ENCODE measurements at places on chromosomes 3 and 15. TPM values are rescaled to one million over a fixed set of nuclear protein-coding genes. Genes with fewer than 3 reads are reported as not detected.

DNA sequence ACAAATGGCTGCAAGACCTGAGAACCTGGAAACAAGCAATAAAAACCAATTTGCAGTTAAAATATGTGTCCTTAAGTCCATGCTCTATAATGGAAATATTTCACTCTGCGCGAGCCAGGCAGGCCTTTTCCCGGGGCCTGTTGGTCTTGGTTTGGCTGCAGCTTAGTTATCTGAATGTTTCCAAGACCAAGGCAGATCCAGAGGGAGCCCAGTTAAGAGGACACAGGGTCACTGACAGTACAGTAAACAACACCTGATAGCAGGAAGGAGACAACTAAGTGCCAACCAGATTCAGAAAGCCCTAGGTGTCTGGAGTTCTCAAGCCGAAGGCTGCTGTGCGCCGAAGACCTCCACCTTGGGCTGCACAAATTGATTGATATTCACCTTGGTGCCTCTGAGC, 32.8 kb downstream of the THSD4 start:
- no peak for DNase-seq

DNA sequence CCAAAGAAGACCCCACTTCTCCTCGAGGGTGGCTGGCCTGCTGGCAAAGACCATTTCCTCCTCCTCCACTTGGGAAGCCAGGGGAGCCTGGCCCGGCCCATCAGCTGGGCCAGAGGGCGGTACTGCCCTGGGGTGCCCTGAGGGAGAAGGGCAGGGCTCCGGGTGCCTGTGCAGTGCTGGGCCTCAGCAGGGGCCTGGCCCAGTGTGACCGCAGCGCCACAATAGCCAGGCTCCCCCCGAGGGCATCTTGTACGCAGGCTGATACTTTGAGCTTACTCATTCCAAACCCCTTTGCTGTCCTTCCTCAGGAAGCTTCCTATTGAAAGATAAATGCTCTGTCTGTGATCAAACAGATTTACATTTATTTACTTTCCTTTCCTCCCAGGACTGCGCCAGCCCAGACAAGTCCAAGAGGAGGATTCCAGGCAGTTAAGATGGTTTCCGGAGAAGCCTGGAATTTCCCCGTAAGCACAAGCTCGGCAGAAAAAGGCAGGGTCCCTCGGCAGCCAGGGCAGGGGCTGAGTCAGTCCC, 240.1 kb downstream of the XXYLT1 start:
- peak; percentile 63 for DNase-seq

- no peak for DNase-seq
Observed at GRCh38 chr3:139636511-139636910, 41.3 kb downstream of the NMNAT3 start.

DNA sequence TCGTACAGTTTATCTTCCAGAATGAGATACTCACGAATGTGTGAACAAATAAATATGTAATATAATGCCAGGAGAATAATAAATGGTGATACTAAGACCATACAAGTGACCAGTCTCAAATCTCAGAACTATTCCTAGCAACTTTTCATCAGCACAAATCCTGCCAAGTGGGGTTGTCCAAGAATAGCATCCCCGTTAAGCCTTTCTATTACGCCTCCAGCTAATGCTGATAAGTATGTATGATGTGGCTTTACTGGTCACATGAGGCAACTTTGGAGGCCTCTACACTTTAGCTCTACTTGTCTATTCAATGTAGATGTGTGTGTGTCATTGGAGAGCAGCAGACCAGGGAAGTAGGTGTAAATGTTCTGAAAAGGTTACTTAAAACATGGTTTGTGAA, 129.5 kb downstream of the KCNMB2 start:
- no peak for DNase-seq

DNA sequence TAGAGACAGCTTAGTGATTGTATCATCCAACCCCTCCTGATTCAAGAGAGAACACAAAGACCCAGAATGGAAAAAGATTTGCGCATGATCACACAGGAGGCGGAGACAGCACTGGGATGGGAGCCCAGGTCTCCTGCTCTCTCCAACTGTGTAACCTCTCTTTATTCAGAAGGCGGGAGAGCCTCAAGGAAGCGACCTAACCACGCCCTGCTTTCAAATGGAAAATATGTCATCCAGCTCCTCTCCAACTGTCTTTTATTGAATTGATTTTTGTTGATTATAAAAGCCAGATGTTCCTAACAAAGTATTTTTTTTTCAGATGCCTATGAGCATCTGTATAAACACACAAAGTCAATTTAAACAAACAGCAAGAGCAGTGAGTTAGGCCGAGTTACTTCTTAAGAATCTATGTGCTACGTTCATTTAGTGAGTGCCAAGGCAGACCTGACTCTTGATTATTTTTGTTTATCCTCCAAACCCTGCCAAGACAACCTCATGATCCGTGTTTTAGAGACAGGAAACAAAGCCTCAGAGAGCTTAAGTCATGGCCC, 74.5 kb downstream of the BFSP2 start:
- no peak for DNase-seq

GRCh38 chr3:129683201-129683600, 76.7 kb upstream of the PLXND1 start:
- DNase-seq, result no peak

DNA sequence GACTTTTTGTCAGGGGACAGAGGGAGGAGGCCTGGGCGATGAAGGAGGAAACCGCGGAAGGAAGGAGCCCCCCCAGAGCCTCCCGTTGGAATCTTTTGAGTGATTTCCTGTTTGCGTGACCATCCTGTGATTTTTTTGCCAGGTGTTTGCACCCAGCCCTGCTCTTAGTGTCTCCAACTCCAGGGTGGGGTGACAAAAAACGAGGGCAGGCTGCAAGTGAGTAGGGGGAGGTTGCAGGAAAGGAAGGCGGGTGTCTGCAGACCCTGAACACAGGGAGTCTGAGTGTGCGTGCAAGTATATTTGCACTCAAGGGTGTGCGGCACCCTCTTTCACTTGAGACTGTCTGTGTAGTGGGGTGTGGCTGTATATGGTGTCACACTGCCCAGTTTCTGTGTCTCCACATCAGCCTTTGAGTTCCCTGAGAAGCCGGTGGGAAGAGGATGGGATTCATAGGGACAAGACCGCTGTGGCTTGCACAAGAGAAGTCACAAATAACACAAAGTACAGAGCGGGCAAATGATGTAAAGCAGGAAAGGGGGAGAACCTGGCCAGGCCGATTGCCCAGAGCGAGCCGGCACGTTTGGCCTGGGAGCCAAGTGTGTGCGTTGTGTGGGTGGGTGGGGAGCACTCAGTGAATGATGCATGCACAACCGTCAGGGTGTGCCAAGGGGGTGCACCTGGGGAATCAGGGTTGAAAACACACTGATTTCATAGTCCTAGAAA, 6.6 kb downstream of the ISLR2 start:
- DNase-seq, result no peak

GRCh38 chr3:193701953-193702635, 109.1 kb downstream of the OPA1 start:
- DNase-seq, result no peak

DNA sequence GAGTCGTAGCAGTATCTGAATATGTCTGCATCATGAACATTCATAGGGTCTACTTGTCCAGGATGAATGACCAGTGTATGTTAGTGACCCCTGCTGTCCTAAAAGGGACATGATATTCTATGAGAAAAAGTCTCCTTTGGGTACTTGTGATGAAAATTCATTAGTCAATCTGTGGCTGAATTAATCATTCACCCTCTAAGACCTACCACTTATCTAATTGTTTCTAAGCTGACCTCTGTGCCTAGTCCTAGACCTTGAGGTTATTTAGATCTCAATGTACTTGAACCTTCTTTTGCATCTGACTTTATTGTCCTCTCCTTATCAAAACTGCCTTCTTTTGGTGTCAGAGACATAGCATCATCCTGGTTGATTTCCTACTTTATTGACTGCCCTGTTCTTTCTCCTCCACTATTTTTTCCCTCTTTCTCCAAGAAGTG, 799.3 kb downstream of the DIPK2A start:
- peak; percentile 61 for DNase-seq

Gene CCK
- total RNA-seq, result 0.23 TPM

Gene GPR156
- total RNA-seq, result 0.25 TPM

Gene MLF1
- 6.0 TPM for total RNA-seq

Gene ZBED2
- total RNA-seq, result not detected

Gene MYZAP
- total RNA-seq, result 7.7 TPM

All from HT-29 (cell line).